ENCODE measurements at places on chromosomes 13 and 19.

- no peaks in the 10 kb centered on the region for H3K36me3 ChIP-seq
- H3K27me3 ChIP-seq, result peaks cover 5% of the 10 kb centered on the region
- no peak overlapping the region for H3K27ac ChIP-seq
- DNase-seq, result no peak
- H3K4me1 ChIP-seq, result no peaks in the 10 kb centered on the region
Observed at GRCh38 chr13:42717176-42717575, 64.2 kb upstream of the FAM216B start.

DNA sequence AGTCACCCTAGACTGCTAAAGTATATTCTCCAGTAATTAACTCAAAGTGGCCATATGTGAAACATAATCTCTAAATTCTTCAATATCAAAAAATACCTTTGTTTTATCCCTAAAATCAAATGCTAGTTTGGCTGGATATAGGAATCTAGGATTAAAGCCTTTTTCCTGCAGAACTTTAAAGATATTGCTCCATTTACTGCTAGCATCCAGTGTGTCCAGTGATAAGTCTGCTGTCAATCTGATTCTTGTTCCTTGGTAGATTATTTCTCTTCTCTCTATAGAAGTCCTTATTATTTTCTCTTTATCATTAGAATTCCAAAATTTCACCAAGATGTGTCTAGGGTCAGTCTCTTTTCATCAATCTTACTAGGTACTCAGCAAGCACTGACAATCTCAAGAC lies 384.6 kb downstream of the FGF14 start:
- no peaks in the 10 kb centered on the region for H3K27me3 ChIP-seq
- H3K36me3 ChIP-seq, result no peaks in the 10 kb centered on the region
- no peak overlapping the region for H3K27ac ChIP-seq
- no peak overlapping the region for H3K4me3 ChIP-seq
- no peaks in the 10 kb centered on the region for H3K4me1 ChIP-seq

DNA sequence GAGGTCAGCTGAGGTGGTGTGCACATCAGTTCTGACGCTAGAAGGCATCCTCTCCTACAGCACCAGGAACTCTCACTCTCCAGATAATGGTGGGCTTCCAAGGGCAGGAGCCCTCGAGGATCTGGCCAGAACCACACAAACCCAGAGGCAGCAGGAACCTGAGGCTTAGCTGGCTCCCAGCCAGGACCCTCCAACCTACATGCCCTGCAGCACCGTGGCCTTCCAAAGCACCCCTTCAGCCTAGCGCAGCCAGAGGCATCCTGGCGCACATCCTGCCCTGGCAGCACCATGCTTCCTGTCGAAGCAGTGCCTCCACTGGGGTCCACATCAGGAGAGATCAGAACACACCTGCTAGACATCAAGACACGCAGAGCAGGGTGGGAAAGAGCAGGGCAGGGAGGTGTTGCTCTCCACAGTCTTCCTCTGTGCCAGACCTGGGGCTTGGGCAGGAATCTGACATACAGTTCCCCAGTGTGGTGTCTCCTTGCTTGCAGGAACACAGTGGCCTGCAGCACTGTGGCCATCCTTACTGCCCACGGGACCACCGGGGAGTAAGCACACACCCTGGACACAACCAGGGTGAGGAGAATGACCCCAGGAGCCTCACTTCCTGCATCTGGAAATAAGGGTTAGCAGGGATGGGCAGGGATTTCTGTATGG lies 21.7 kb downstream of the TUBA3C start:
- H3K27ac ChIP-seq, result no peak overlapping the region
- no peaks in the 10 kb centered on the region for H3K36me3 ChIP-seq
- no peak overlapping the region for H3K4me3 ChIP-seq
- no peak for DNase-seq

DNA sequence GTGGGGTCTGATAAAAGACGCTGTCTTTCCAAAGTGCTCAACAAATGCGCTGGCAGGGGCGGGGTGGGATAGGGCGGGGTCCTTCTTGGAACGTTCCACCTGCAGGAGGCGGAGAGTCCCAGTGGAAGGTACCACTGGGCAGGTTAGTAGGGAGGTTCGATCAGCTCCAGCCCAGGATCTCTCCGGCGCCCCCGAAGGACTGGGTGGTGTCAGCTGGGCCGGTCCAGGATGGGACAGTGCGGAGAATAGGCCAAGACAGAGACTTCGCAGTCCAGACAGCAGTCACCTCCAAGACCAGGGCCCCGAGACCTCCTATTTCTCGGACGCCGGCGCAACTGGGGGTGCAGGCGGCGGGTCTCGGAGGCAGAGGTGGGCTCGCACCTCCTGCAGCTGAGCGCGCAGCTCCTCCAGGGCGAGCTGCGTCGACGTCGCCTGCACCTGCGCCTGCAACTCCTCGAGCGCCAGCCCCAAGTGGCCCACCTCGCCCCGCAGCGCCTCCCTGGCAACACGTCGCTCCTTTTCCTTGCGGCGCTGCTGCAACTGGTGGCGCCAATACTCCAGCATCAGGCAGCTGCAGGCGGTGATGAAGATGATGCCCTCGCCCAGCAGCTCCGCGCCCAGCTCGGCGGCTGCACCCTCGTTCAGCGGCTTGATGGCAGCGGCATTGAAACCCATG lies 21.6 kb downstream of the VASP start:
- H3K27me3 ChIP-seq, result no peaks in the 10 kb centered on the region
- H3K36me3 ChIP-seq, result peaks cover 18% of the 10 kb centered on the region
- DNase-seq, result no peak
- no peaks in the 10 kb centered on the region for H3K4me1 ChIP-seq
- H3K4me3 ChIP-seq, result no peak overlapping the region
- no peak overlapping the region for H3K27ac ChIP-seq

DNA sequence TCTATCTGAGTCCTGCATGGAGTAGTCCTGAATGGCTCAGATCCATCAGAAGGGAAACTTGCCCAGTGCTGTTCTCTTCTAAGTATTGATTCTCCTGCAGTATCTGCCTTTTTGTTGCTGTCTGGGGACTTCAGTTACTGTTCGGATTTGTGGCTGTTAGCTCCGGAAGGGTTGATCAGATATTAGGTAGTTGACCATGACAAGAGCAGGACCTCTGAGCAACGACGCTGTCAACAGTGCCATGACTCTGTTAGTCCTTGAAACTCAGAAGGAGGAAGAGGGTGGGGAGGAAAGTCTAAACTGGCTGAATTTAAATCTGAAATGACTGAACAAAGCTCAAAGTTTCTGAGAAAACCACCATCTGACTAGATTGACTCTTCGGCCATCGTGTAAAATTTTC lies 42.2 kb downstream of the CCNE1 start:
- no peak for DNase-seq
- H3K4me1 ChIP-seq, result no peaks in the 10 kb centered on the region
- no peak overlapping the region for H3K4me3 ChIP-seq
- H3K27me3 ChIP-seq, result peaks cover 4% of the 10 kb centered on the region
- no peak overlapping the region for H3K27ac ChIP-seq

- H3K4me1 ChIP-seq, result peaks cover 68% of the 10 kb centered on the region
- H3K36me3 ChIP-seq, result peaks cover 19% of the 10 kb centered on the region
- DNase-seq, result peak; percentile 39
- no peak overlapping the region for H3K4me3 ChIP-seq
- no peaks in the 10 kb centered on the region for H3K27me3 ChIP-seq
Observed at GRCh38 chr19:11377237-11377636, 2.8 kb downstream of the SWSAP1 start.

GRCh38 chr13:56718791-56719190 lies 421.9 kb upstream of the PRR20A start:
- H3K27ac ChIP-seq, result no peak overlapping the region
- H3K27me3 ChIP-seq, result no peaks in the 10 kb centered on the region
- DNase-seq, result no peak
- no peaks in the 10 kb centered on the region for H3K36me3 ChIP-seq
- no peak overlapping the region for H3K4me3 ChIP-seq

- H3K4me3 ChIP-seq, result no peak overlapping the region
- H3K36me3 ChIP-seq, result no peaks in the 10 kb centered on the region
- no peak for DNase-seq
- H3K27ac ChIP-seq, result no peak overlapping the region
- H3K4me1 ChIP-seq, result peaks cover 8% of the 10 kb centered on the region
Observed at GRCh38 chr13:40208517-40208916, 457.9 kb downstream of the FOXO1 start.

DNA sequence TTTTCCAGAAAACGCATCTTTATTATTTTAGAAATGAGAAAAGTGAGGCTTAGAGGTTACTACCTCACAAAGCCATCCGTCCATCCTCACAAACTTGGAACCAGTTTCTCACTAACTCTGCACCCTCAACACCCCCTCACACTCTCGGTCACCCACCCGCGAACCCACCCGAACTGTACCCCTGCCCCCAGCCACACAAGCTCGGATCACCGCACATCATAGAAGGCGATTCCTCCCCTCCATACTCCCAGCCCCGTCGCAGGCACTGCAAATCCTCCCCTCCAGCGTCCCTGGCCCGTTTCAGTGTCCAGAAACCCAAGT lies 238 bp downstream of the ZNF260 start:
- peak overlapping the region; percentile 39 for H3K4me3 ChIP-seq
- H3K27me3 ChIP-seq, result no peaks in the 10 kb centered on the region
- peaks cover 36% of the 10 kb centered on the region for H3K36me3 ChIP-seq
- H3K27ac ChIP-seq, result peak overlapping the region; percentile 94
- no peak for DNase-seq

DNA sequence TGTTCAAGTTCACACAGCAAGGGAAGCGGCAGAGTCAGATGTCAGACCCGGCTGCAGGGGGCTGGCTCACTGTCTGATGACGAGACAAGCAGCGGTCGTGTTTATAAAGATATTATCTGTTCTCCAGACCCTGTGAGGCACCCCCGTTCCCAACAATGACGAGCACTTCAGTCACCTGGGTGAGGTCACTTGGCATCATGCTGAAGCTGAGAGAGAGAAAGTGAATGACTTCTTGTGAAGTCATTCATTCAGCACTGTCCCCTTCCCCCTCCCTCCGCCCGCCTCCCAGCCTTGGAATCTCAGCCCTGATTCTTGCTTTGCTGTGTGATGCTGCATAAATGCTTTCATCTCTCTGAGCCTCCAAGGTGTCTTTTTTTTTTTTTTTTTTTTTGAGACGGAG lies 4.9 kb upstream of the LYPD3 start:
- no peak for DNase-seq
- no peaks in the 10 kb centered on the region for H3K27me3 ChIP-seq
- H3K36me3 ChIP-seq, result no peaks in the 10 kb centered on the region
- no peak overlapping the region for H3K27ac ChIP-seq

DNA sequence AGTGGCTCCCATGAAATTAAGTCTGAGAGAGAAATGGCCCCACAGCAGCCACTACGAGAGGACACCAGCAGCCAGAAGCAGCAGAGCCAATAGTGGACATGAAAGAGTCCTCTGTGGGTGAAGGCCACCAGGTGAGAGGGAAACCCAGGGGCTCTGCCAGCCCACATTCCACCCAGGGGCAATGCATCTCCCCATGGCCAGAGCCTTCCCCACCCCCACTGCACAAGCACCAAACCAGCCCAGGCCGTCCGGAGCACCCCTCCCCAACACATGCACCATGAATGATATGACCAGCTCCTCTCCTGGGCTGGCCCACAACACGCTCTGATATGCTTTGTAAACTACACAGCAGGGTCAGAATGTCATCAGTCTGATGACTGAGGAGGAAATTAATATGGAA lies 66.9 kb downstream of the TSHZ3 start:
- no peak for DNase-seq
- H3K4me3 ChIP-seq, result no peak overlapping the region
- peaks cover 17% of the 10 kb centered on the region for H3K36me3 ChIP-seq
- no peak overlapping the region for H3K27ac ChIP-seq
- H3K27me3 ChIP-seq, result no peaks in the 10 kb centered on the region
- peaks cover 16% of the 10 kb centered on the region for H3K4me1 ChIP-seq
